Activated naive CD8-positive, alpha-beta T cell treated with anti-CD3 and anti-CD28 coated beads for 36 hours (primary cell): ENCODE measurements at places on chromosomes 5 and 9. TPM values are rescaled to one million over a fixed set of nuclear protein-coding genes. Genes with fewer than 3 reads are reported as not detected.

EXOC3 gene
- total RNA-seq, result 58.2 TPM

PCA3 gene
- total RNA-seq, result not detected

UTP15 gene
- total RNA-seq, result 57.7 TPM

ATP10B gene
- not detected for total RNA-seq

TUT7 gene
- 18.0 TPM for total RNA-seq

AQP3 gene
- total RNA-seq, result 2.9 TPM

PCDHB11 gene
- total RNA-seq, result not detected

SLC6A19 gene
- not detected for total RNA-seq

HSD17B3 gene
- not detected for total RNA-seq

PCDHB5 gene
- not detected for total RNA-seq

KIF4B gene
- not detected for total RNA-seq

CCDC187 gene
- not detected for total RNA-seq

FOXD1 gene
- 0.45 TPM for total RNA-seq

NDST1 gene
- 7.3 TPM for total RNA-seq

TMEM174 gene
- total RNA-seq, result not detected

SPATA31C2 gene
- 0.18 TPM for total RNA-seq

GRIA1 gene
- not detected for total RNA-seq

OR2V2 gene
- not detected for total RNA-seq

PCDHB1 gene
- total RNA-seq, result not detected

RACK1 gene
- 2,517 TPM for total RNA-seq

FOXB2 gene
- not detected for total RNA-seq

NOL8 gene
- total RNA-seq, result 65.0 TPM

RAI14 gene
- total RNA-seq, result 7.9 TPM

CATSPER3 gene
- total RNA-seq, result 0.39 TPM

GLDC gene
- 0.68 TPM for total RNA-seq

CPLANE1 gene
- 5.8 TPM for total RNA-seq

NPDC1 gene
- 13.5 TPM for total RNA-seq

ELOVL7 gene
- total RNA-seq, result 0.31 TPM

TMC1 gene
- total RNA-seq, result not detected

VCAN gene
- not detected for total RNA-seq

FRRS1L gene
- not detected for total RNA-seq

GLRA1 gene
- total RNA-seq, result not detected

WDR38 gene
- not detected for total RNA-seq

PIP5K1B gene
- total RNA-seq, result 1.9 TPM

PTPA gene
- 101 TPM for total RNA-seq

RC3H2 gene
- total RNA-seq, result 28.0 TPM

ACTBL2 gene
- total RNA-seq, result not detected

PCSK5 gene
- total RNA-seq, result 5.5 TPM

OTP gene
- not detected for total RNA-seq

GPR150 gene
- total RNA-seq, result 0.52 TPM

ASPN gene
- not detected for total RNA-seq

CDKN2B-AS1 gene
- total RNA-seq, result 0.10 TPM
